ENCODE measurements at places on chromosomes 7 and 10. TPM values are rescaled to one million over a fixed set of nuclear protein-coding genes. Genes with fewer than 3 reads are reported as not detected.

- no peak for DNase-seq
Observed at GRCh38 chr7:137462074-137462715, 118.7 kb upstream of the PTN start.

- no peak for DNase-seq
Observed at GRCh38 chr7:90957883-90958282, 306.4 kb upstream of the FZD1 start.

- no peak for DNase-seq
Observed at GRCh38 chr10:3293581-3294431, 121.2 kb upstream of the PITRM1 start.

GRCh38 chr7:158382363-158383254, 205.0 kb downstream of the PTPRN2 start:
- no peak for DNase-seq

SLC39A12 gene
- polyA plus RNA-seq: 0.01 TPM
